ENCODE measurements at places on chromosomes 1 and 21.

DNA sequence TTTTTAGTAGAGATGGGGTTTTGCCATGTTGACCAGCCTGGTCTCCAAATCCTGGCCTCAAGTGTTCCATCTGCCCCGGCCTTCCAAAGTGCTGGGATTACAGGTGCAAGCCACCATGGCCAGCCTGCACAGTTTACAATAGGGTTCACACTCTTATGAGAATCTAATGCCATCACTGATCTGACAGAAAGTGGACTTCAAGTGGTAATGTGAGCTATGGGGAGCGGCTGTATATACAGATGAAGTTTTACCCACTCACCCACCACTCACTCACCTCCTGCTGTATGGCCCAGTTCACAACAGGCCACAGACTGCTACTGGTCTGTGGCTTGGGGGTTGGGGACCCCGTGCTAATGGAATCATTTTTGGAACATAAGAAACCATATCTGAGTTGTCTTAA, 58.4 kb upstream of the RNPC3 start:
- no peak for DNase-seq

GRCh38 chr1:228490120-228491078, 3.2 kb downstream of the RNF187 start:
- DNase-seq, result no peak

DNA sequence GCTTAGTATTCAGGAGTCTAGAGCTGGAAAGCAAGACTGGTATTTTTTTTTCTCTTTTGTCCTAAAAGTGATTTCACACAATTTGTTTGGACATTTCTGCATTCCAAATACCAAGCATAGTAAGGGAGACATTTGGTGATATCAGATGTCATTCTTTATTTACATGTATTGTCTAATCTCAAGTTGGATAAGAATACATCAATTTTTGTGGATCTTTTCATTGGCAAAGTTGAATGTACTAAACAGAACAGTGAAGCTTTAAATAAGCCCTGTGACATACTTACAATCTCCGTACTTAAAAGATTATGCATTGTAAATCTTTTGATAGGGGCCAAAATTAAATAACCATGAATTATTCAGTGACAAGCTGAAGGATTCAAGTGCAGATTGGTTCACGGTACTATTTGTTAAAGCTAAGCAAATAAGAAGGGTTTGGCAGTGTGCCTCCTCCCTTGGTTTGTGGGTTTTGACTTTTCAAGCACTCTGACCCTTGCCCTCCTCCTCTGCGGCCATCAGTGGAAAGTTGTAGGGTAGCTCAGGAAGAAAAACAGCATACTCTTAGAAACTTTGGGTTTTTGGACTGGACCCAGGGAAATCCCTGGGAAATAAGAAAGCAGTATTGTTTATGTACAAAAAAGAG, 663.7 kb downstream of the ADGRL2 start:
- DNase-seq, result no peak

DNA sequence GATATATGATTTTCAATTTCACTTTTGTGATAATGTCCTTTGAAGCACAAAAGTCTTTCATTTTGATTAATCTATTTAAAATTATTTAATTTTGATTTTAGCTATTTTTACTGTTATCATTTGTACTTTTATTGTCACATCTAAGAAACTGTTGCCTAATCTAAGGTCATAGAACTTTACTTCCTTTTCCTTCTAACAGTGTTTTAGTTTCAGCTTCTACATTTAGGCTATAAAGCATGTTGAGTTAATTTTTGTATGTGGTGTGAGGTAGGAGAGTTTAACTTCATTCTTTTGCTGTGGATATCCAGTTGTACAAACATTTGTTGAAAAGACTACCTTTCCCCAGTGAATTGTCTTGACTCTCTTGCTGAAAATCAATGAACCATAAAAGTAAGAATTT, 204.5 kb downstream of the TM2D1 start:
- no peak for DNase-seq

DNA sequence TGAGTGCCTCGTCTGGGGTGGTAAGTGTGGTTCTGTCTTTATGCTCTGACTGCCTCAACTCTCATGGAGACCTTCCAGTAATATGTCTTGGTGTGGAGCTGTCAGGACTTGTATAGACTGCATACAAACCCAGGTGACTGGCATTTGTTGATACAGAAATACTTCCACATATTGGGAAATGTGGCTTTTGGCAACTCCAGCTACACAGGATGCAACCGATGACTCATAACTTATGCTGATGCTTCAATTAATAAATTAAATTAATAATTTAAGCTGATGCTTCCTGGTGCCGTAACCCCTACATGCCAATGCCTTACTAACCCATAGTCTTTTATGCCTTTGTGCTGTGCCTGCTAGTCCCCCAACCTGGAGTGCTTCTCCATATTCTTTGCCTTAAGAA, 72.3 kb upstream of the ARTN start:
- DNase-seq, result no peak

GRCh38 chr1:228742281-228742860, 7.1 kb downstream of the RHOU start:
- DNase-seq, result no peak

DNA sequence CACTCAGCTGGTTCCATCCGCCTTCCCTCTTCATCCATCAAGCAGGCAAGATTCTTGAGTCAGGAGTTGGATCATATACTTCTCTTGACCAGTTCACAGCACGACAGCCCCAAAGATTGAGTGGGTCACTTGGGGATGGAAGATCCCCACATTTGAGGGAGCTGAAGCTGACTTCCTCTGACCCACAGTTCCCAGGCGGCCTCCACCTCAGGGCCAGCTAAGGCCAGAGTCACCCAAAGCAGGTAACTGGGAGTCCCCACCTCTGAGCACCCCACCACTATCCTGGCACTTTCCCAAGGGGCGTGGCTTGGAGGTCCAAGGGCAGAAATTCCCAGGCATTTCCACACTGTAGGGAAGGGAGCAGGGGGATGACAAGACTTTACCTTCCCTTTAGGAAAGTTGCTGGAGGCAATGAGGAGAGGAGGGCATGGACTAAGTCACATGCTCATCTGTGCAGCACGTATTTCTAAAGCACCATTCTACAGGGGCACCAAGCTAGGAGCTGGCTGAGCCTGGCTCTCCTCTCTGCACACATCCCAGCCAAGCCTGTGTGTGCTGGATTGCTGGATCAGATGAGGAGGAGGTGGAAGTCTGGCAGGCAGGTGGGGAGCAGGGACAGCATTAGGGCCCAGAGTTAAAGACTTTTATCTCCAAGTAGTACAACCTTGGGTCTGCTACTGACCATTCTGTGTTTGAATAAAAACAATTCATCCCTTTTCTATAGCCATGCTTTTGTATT, 1.3 kb upstream of the RD3 start:
- DNase-seq, result no peak

GRCh38 chr1:241413386-241413785, 56.4 kb upstream of the RGS7 start:
- DNase-seq, result no peak

- no peak for DNase-seq
Observed at GRCh38 chr1:88394958-88395357, 289.1 kb upstream of the PKN2 start.

All from stimulated activated CD8-positive, alpha-beta memory T cell treated with anti-CD3 and anti-CD28 coated beads, Interleukin-15, amount 100 ng/mL, for 4 hours (primary cell).